ENCODE measurements at places on chromosomes 11 and 22. TPM values are rescaled to one million over a fixed set of nuclear protein-coding genes. Genes with fewer than 3 reads are reported as not detected.

Gene CD59
- 616 TPM for polyA plus RNA-seq

Gene CREB3L1
- 14.0 TPM for polyA plus RNA-seq

Gene KRTAP5-8
- 0.06 TPM for polyA plus RNA-seq

Gene RIMBP3C
- not detected for polyA plus RNA-seq

Gene OR6T1
- not detected for polyA plus RNA-seq

Gene ROBO4
- polyA plus RNA-seq: 0.95 TPM

Gene CYP2D6
- polyA plus RNA-seq: 0.32 TPM

Gene GAL3ST3
- 1.9 TPM for polyA plus RNA-seq

Gene CCDC116
- polyA plus RNA-seq: 0.28 TPM

Gene OR4D5
- not detected for polyA plus RNA-seq

Gene FOLR3
- polyA plus RNA-seq: not detected

Gene VPREB1
- polyA plus RNA-seq: not detected

Gene P2RX6
- 7.1 TPM for polyA plus RNA-seq

Gene NCF4
- not detected for polyA plus RNA-seq

Gene GRIK4
- polyA plus RNA-seq: 0.02 TPM
